Activated CD4-positive, alpha-beta T cell treated with anti-CD3 and anti-CD28 coated beads, Interleukin-2, amount 10 ng/mL, durations not matched to agents 7 days and 5 days (primary cell): ENCODE measurements at places on chromosomes 11 and 22. TPM values are rescaled to one million over a fixed set of nuclear protein-coding genes. Genes with fewer than 3 reads are reported as not detected.

The OR5P2 gene
- total RNA-seq, result not detected

The GAB4 gene
- not detected for total RNA-seq

The MFRP gene
- total RNA-seq, result not detected

The TRIOBP gene
- 44.1 TPM for total RNA-seq

DNA sequence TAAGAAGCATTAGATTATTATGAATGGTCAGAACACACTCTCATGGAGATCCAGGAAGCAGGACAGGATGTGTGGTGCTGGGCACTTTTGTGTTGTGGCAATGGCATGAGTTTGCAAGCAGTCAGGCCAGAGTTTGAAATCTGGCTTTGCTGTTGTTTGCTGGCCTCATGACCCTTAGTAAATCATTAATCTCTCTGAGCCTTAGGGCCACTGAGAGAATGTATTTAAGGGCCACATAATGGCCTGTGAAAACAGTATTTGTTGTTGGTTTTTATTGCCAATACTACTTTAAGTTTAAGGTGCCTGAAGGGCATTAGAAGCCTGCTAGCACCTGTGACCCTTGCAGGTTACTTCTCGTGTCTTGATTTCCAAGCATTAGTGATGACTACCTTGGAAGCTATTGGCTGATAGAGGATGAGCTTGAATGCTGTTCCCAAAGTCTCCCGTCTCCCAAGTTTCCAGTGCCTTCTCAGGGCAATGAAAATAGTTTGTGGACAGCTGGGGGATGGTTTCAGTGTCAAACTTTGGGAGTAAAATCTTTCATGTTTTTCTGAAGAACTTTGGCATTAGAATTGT, 24.6 kb downstream of the STIM1 start:
- DNase-seq, result no peak
- H3K36me3 ChIP-seq, result peaks cover 6% of the 10 kb centered on the region
- H3K27ac ChIP-seq, result peak overlapping the region; percentile 36
- no peaks in the 10 kb centered on the region for H3K27me3 ChIP-seq
- H3K4me3 ChIP-seq, result no peak overlapping the region

DNA sequence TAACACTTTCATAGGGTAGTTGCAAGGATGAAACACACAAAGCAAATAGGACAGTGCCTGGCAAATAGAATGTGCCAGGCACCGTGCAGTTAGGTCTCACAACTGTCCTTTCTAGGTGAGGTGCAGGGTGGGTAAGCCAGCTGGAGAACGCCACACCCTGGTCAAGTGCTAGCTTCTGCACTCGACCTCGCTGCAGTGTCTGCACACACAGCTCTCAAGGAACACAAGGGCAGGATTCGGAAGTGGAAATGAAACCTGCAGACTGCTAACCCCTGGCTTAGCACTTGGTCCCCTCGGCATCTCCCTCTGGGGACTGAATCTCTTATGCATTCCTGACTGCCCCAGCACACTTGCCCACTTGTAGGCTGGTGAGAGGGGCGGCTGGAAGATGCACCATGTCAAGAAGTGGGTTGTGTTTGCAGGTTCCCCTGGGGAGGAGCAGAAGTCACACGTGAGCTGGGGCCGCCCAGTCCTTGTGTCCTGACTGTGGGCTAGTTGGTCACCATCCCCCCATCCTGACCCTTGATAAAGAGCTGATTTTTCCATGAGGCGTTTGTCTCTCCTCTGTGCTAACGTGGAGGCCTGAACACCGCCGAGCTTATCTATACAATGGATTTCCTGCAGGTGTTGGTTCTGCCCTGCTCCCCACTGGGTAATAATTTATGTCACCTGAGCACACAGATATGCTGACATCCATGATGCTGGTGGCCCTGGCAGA, 89.0 kb downstream of the MICAL2 start:
- peaks cover 24% of the 10 kb centered on the region for H3K36me3 ChIP-seq
- H3K4me1 ChIP-seq, result peaks cover 66% of the 10 kb centered on the region
- peak overlapping the region; percentile 96 for H3K27ac ChIP-seq

The CNGA4 gene
- total RNA-seq, result 0.17 TPM

GRCh38 chr11:12731841-12732336, 57.7 kb downstream of the TEAD1 start:
- no peak for DNase-seq
- no peak overlapping the region for H3K4me3 ChIP-seq
- H3K4me1 ChIP-seq, result no peaks in the 10 kb centered on the region
- H3K36me3 ChIP-seq, result no peaks in the 10 kb centered on the region

DNA sequence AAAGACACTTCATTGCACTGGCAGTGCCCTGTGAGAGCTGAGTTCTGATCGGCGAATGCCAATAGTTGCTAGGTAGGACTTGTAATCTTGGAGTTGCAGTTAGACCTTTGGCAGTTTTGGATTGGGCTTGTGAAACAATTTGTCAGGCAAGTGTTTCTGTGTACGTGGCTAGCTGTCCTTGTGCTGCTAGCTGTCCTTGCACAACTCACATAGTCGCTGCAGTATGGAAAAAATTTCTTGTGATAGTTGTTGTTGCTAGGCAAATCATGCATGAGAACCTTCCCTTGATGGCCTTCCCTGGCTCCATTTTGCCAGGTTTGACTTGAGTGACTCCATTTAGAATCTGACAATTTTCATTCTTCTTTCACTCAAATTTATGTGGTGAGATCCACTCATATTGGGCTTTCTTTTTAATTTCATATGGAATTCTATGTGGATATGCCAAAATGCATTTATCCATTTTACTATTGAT, 140.7 kb downstream of the APIP start:
- H3K36me3 ChIP-seq, result no peaks in the 10 kb centered on the region
- H3K4me1 ChIP-seq, result no peaks in the 10 kb centered on the region
- H3K27me3 ChIP-seq, result peaks cover 29% of the 10 kb centered on the region
- no peak for DNase-seq
- H3K27ac ChIP-seq, result no peak overlapping the region

DNA sequence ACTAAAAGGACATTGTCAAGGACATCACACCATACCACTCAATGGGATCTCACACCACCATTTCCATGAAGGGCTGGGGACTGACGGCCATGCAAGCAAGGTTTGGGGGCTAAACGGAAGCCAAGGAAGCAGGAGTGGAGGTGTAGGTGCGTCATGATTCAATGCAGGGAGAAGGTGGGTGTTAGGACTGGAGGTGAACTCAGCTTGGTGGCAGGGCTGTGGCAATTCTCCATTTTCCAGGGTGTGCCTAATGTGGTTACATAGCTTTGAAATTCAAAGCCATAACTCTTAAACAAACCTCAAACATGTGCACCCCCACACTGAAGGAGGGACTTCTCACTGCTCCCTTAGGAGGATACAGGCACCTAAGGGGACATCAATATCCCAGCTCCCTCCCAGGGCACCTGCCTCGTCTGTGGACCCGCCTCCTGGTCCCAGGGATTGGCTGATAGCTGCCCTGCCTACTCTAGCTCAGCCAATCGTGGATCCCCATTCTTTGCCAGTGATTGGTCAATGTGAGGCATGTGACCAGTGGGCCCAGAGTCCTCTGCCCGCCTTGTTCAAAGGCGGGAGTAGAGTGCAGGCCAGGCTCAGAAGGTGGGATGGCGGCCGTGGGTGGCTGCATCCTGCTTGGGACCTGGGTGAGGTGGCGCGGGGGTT, 64.6 kb downstream of the CTTN start:
- H3K27ac ChIP-seq, result no peak overlapping the region
- no peak for DNase-seq
- H3K4me3 ChIP-seq, result no peak overlapping the region
- H3K4me1 ChIP-seq, result no peaks in the 10 kb centered on the region
- H3K36me3 ChIP-seq, result no peaks in the 10 kb centered on the region
- H3K27me3 ChIP-seq, result no peaks in the 10 kb centered on the region

The ZNF70 gene
- 2.0 TPM for total RNA-seq

DNA sequence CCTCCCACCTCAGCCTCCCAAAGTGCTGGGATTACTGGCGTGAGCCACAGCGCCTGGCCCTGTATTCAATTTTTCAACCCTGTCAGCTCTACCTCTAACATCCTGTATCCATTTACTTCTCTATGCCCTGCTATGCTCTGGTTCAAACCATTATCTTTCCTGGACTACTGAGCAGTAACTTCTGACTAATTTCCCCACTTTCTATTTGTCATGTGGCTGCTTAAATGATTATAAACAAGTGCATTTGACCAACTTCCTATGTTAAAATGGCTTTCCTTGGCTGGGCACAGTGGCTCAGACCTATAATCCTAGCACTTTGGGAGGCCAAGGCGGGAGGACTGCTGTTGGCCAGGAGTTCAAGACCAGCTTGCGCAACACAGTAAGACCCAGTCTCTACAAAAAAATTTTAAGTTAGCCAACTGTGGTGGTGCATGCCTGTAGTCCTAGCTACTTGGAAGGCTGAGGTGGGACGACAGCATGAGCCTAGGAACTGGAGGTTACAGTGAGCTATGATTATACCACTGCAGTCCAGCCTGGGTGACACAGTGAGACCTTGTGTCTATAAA, 2.1 kb downstream of the MED19 start:
- H3K27ac ChIP-seq, result no peak overlapping the region
- H3K4me3 ChIP-seq, result no peak overlapping the region
- DNase-seq, result no peak
- H3K36me3 ChIP-seq, result peaks cover 10% of the 10 kb centered on the region
- peaks cover 48% of the 10 kb centered on the region for H3K4me1 ChIP-seq

The CAT gene
- 40.0 TPM for total RNA-seq

- no peaks in the 10 kb centered on the region for H3K27me3 ChIP-seq
- H3K4me1 ChIP-seq, result no peaks in the 10 kb centered on the region
- H3K36me3 ChIP-seq, result no peaks in the 10 kb centered on the region
- no peak overlapping the region for H3K27ac ChIP-seq
- no peak overlapping the region for H3K4me3 ChIP-seq
Observed at GRCh38 chr22:43564859-43565258, 153.0 kb downstream of the MPPED1 start.

DNA sequence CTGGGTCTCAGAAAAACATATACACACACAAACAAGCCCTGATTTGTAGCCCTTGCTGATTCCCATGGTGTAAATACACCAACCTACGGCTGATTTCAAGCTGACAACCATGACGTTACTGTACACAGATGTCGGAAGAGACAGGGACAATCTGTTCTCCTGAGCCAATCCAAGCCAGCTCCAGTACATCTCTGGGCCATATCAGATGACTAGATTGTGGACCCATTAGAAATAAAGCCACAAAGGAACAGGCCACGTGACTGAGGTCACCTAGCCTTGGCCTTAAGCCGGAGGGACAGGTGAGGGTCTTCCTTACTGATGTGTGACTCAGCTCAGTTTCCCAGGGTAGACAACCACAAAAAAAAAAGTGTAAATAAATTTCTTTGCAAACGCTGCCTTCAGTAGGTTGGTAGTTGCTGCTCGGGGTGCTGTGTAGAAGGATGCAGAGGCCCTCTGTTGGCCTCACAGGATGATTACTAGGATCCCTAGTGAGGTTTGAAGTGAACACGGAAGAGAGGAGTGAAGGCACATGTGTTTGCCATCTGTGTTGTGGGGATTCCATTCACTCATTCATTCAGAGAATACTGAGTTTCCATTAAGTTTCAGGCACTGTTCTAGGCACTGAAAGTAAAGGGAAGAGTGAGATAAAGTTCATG, 99.0 kb upstream of the LARGE1 start:
- H3K27me3 ChIP-seq, result no peaks in the 10 kb centered on the region
- DNase-seq, result no peak
- H3K27ac ChIP-seq, result no peak overlapping the region
- H3K36me3 ChIP-seq, result no peaks in the 10 kb centered on the region
- H3K4me3 ChIP-seq, result no peak overlapping the region

The SLC22A12 gene
- not detected for total RNA-seq

The SCGB2A2 gene
- not detected for total RNA-seq

DNA sequence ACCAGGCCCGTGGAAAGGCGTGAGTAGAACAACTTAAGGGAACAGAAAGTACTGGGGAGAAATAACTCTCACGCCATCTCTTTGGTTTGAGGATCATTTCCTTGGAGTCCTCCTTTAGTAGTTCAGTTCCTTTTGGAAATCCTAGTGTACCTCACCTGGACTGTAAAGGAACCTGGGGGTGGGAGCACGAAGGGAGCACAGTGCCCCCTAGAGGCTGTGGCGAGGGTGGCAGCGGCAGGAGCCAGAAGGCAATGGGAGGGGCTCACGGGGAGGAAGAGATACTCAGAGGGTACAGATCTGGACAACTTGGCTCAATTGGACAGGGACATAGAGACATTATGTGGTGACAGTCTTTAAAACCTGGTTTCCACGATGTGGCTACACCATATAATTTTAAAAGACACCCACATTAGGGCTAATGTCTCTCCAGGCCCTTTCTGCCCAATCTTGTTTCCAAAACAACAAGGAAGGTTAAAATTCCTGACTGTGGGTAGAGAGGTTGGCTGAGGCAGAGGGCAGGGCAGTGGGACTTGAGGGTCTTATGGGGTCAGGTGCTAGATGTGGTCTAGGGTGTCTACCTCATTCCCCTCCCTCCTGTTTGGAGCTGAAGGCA, 87.0 kb downstream of the CSNK2A3 start:
- H3K27ac ChIP-seq, result no peak overlapping the region
- no peak overlapping the region for H3K4me3 ChIP-seq
- DNase-seq, result peak; percentile 68
- no peaks in the 10 kb centered on the region for H3K27me3 ChIP-seq

- no peak overlapping the region for H3K4me3 ChIP-seq
- peaks cover 23% of the 10 kb centered on the region for H3K4me1 ChIP-seq
- DNase-seq, result no peak
- no peak overlapping the region for H3K27ac ChIP-seq
- peaks cover 24% of the 10 kb centered on the region for H3K36me3 ChIP-seq
Observed at GRCh38 chr22:42993651-42994275, 21.2 kb downstream of the PACSIN2 start.

DNA sequence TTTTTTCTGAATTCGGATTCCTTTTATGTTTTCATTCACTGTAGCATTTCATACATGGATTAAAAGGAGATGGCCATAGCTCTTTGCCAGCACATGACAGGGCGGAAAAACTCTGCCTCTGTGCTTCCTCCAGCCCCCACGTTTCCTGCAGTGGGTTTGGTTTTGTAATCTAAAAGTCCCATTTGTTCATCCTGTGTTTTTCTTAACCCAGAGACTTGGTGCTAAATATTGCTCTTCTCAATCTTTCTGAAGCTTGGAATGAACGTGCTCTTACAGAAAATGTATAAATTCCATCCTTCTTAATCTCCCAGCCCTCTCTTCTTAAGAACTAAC, 89.9 kb downstream of the PPP6R3 start:
- H3K4me3 ChIP-seq, result no peak overlapping the region
- H3K4me1 ChIP-seq, result peaks cover 45% of the 10 kb centered on the region
- H3K36me3 ChIP-seq, result peaks cover 67% of the 10 kb centered on the region
- DNase-seq, result no peak
- H3K27me3 ChIP-seq, result no peaks in the 10 kb centered on the region

The SMTNL1 gene
- not detected for total RNA-seq

- no peak overlapping the region for H3K4me3 ChIP-seq
- no peaks in the 10 kb centered on the region for H3K36me3 ChIP-seq
- no peak for DNase-seq
- no peaks in the 10 kb centered on the region for H3K4me1 ChIP-seq
- no peak overlapping the region for H3K27ac ChIP-seq
Observed at GRCh38 chr11:80586464-80586863, 1145.6 kb upstream of the TENM4 start.
